Right kidney (tissue), 9 donors: ENCODE measurements at places on chromosomes 7 and 10.
A peak's percentile ranks its signal among the peaks of the same experiment; 100 is the strongest.

GRCh38 chr7:38674513-38674912 lies 43.3 kb upstream of the AMPH start:
- no peak for DNase-seq

- no peak for DNase-seq
These were observed 11.6 kb downstream of the ATP6V0E2 start for GRCh38 chr7:149885191-149886017.

DNA sequence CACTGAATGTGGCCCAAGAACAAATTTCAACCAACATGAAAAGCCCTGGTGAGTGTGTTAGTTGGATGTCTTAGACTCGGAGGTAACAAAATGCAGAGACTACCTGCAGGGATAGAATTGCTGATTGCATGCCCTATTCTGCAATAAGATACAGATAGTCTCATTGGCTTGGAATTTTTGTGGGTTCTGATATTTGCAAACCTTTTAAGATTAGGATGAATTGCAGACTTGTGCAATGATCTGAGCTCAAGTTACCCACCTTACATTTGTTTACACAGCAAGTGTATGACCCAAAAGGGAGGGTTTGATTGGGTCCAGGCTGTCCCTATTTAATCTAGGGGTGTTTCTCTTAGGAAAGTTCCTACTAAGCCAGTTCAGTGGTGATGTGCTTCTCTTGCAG lies 45.4 kb downstream of the GPR37 start:
- DNase-seq, result no peak

DNA sequence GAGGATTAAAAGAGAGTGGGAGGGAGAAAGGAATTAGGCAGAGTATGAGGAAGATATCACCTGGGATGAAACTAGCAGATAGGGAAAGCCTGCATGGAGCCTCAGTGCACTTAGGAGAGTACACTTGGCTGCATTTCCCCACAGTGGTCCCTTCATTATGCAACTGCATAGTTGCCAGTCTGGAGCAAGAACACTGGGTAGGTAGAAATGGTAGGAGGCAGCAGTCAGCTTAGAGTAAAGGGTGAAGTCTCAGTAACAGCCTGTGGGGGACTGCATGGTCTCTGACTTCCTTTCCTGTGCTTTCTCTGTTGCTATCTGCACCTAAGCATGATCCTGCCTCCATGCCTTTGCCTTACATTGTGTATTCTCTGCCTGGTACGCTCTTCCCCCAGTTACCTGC lies 14.0 kb upstream of the PCGF5 start:
- no peak for DNase-seq

GRCh38 chr10:96978621-96979154 lies 146.6 kb downstream of the LCOR start:
- no peak for DNase-seq

DNA sequence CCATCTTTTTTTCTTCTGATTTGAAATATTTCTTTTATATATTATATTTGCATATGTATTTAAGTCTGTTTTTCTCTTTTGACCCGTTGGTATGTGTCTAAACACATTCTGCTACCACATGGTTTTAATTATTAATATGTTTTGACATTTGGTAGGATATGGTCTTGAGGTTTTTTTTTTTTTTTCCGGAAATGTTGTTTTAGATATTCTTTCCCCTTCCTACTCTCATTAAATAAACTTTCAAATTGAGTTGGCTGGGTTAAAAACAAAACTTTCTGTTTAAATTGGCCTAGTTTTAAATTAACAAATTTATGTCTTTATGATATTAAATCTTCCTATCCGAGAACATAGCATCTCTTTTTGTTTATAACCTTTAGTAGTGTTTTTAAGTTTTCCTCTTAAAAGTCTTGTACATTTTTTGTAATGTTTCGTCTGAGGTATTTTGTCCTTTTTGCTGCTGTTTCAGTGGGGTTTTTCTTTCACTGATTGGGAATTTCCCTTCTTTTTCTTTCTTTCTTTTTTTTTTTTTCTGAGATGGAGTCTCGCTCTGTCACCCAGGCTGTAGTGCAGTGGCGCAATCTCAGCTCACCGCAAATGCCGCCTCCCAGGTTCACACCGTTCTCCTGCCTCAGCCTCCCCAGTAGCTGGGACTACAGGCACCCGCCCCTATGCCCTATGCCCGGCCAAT lies 25.4 kb downstream of the STAM start:
- no peak for DNase-seq

- no peak for DNase-seq
These were observed 159.3 kb downstream of the SH3PXD2A start for GRCh38 chr10:103696094-103696410.

DNA sequence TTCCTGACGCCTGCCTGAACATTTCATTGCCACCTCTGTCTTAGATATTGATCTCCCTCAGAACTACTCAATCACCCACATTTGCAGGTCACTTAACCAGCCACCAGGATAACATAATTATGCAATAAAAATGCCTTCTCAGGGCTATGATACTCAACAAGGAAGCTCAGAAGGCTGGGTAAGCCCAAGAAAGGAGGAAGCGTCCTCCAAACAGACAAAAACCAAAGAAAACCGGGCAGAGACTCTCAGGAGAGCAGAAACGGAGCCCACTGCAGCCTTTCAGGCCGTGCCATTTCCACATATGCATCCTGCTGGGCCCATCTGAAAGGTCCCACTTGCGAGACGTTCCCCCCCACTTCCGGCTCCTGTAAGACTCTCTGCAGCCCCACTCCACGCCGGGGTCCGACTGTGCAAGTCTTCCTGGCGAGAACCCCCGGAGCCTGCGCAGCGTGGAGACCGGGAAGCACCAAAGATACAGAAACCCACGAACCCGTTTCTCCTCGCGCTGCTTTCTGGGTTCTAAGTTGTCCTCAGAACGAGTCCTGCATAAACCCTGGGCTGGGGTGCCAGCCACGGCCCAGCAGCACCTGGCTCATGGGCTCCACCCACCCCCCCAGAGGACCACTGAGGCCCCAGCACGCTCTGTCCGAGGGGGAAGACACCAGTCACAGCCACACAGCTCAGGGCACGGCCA lies 83.7 kb downstream of the DIP2C start:
- no peak for DNase-seq

DNA sequence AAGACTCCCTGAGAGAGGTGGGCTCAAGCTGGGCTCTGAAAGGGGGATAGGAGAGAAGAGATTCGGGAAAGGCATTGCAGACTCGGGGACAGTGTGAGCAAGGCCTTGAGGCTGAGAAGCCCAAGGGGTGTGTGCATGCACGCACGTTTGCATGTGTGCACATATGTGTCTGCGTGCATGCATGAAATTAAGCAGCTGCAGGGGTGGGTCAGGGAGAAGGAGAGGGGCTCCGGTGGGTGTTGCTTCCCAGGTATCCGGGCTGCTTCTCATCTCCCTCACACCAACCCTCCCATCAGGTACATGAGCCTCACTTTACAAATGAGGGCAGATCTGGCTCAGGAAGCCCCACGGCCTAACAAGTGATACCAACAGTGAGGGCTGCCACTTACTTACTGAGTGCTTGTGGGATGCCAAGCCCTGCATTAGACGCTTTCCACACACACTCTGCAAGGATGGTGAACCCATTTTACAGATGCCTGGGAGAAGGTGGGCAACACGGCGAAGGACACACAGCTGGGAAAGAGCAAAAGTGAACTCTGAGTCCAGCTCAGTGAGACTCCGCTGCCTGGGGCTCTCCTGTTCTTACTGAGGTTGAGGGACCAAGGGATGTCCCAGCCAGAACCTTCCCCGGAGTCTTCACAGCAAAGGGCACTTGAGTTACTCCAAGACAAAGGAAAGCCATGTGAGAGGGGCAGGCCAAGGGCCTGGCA lies 26.4 kb downstream of the ZCCHC24 start:
- no peak for DNase-seq

DNA sequence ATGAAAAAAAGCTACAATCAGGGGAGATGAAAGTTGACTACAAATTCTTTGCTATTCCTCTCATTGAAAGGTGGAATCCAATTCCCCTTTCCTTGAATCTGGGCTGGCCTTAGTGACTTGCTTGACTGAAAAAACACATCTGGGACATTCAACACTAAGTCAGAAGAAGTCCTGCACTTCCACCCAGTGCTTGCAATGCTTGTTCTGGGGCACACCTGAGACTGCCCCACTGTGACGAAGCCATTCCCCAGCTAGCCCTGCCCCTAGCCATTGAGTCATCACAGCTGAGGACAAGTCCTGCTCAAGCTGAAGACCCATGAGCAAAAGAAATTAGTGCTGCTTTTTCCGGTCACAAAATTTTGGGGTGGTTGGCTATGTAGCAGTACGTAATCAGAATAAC lies 19.2 kb upstream of the GRID1 start:
- DNase-seq, result no peak

- peak; percentile 89 for DNase-seq
These were observed 597 bp downstream of the SND1 start for GRCh38 chr7:127652333-127653248.

GRCh38 chr7:98994046-98994944 lies 116.0 kb downstream of the TRRAP start:
- no peak for DNase-seq

- no peak for DNase-seq
These were observed 231.3 kb upstream of the NPY start for GRCh38 chr7:24052572-24053260.

- DNase-seq, result no peak
These were observed 75.4 kb downstream of the RABGEF1 start for GRCh38 chr7:66815951-66816350.
